ENCODE measurements at places on chromosomes 11 and 22.
A peak's percentile ranks its signal among the peaks of the same experiment; 100 is the strongest.

DNA sequence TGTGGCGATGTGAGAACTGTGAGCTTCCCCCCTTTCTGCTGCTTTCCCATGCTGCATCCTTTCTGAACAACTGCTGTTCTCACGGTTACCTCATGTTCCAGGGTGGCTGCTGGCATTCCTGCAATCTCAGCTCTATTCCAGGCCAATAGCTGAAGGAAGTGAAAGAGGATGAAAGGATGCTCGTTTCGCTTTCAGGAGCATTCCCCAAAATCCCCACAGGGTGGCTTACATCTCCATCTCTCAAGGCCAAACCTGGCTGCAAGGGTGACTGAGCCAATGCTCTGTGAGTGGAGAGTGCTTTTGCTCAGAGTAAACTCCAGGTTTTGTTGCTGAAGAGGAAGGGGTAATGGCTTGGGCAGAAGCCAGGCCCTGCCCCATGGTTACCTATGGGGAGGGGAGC lies 848.2 kb downstream of the BRD1 start:
- DNase-seq, result no peak

- DNase-seq, result no peak
These were observed 305.0 kb downstream of the BUD13 start for GRCh38 chr11:116467823-116468222.

DNA sequence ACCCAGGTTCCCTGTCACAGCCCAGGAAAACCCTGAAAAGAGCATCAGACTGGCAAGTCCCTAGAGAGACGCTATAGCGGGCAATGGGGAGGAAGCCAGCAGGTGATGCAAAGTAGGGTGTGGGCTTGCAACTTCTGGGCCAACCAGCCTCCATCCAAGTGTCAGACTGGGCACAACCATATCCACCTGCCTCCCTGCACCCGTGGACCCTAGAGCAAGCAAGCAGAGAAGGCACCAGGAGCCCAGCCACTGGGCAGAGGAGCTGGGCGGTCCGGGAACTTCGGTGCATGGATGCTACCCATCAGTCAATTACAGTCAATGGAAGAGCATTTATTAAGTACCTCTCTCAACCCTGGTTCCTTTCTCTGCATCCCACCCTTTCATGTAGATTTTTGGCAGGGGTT lies 2.8 kb downstream of the NECTIN1 start:
- DNase-seq, result no peak

DNA sequence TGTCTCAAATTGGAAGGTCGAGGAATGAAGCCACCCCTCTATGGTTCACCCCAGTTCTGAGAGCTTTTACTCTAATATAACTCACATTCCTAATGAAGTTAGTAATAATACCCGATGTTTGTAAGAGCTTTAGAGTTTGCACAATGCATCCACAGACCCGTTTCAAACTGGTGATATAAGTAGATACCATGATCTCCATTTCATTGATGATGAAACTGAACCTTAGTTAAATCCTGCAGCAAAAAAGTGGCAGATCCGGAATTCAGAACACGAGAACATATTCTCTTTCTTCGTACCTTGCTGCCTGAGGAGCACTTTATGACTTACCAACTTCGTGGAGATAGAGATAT lies 757 bp upstream of the RBFOX2 start:
- no peak for DNase-seq

GRCh38 chr11:87719326-87720073 lies 455.7 kb downstream of the RAB38 start:
- no peak for DNase-seq

GRCh38 chr11:73894725-73895335 lies 18.0 kb downstream of the PAAF1 start:
- no peak for DNase-seq

GRCh38 chr11:126594921-126595367 lies 239.5 kb downstream of the ST3GAL4 start:
- no peak for DNase-seq

- DNase-seq, result peak; percentile 68
These were observed 22.9 kb upstream of the JAM3 start for GRCh38 chr11:134045799-134046635.

DNA sequence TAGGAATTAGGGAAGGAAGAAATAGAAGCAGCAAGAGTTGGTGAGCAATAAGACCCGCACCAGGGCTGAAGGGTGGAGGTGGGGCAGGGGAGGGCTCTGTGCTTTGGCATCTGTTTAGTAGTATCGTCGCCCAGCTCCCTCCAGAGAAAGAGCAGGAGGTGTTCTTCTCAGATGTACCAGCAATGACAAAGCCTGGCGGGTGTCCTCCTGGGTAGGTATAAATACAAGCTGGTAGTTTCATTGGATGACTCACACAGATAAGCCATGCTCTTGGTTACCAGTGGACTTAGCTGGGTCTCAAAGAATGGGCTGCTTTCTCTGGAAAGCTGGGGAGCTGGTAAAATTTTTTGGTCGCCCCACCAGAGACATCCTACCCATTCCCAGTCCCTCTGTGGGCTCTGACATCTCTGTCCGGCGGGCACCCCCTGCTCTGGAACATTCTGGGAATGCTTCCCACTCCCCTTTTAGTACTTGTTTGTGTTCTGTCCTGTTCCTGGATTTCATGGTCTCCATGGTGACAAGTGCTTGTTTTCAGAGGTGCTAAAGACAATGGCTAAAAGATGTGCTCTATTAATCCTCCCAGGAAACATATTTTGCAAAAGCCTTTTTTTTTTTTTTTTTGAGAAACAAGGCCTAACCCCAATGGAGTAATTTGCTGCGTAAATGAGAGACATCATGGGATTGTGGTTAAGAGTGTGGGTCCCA lies 15.4 kb upstream of the TUBA8 start:
- DNase-seq, result no peak

- DNase-seq, result no peak
These were observed 10.4 kb upstream of the CDC42BPG start for GRCh38 chr11:64854534-64855502.

- no peak for DNase-seq
These were observed 20.8 kb downstream of the SHANK3 start for GRCh38 chr22:50693462-50693861.

DNA sequence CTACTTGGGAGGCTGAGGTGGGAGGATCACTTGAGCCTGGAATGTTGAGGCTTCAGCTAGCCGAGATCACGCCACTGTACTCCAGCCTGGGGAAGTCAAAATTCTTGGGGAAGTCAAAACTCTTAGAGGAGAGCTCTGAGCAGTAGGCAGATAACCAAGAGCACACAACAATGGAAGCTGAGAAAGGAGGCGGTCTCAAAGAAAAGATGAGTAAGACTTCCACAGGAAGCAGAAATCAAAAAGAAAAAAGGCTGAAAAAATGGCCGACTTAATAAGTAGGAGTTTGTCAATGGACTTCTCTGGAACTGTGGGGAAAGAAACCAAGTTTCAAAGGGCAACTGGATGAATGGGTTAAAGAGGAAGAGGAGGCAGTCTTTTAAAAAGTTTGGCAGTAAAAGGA lies 32.1 kb downstream of the RAB30 start:
- no peak for DNase-seq

DNA sequence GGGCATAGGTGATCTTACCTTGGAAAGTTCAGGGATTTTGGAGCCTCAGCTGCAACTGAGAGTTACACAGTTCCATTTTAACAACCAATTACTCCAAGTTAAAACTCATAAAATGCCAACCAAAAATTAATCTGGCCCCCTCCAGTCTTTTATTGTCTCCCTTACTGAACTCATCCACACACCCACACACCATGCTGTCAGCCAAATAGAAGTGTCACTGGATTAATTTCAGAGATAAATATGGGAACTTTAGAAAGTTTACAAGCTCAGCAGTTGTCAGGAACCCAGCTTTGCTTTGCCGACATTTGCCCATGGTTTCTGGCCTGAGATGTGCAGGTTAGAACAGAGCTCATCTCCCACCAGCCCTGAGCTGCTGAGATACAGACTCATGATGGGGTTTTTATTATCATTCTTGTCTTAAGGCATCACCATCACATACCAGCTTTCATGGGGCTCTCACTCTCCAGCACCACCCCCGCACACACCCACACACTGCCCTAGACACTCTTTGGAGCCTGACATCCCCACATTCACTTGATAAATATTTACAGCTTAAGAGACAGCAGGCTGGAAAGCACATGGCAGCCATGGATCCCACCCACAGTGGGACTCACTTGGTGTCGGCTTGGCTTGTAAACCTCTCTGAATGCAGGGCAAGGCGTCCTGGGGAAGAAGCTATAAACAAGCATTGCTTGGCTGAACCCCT lies 23.7 kb upstream of the CTR9 start:
- DNase-seq, result no peak

- DNase-seq, result no peak
These were observed 17.4 kb downstream of the ARVCF start for GRCh38 chr22:19998991-19999820.

- no peak for DNase-seq
These were observed 27.5 kb downstream of the ADAMTS8 start for GRCh38 chr11:130400781-130401483.

DNA sequence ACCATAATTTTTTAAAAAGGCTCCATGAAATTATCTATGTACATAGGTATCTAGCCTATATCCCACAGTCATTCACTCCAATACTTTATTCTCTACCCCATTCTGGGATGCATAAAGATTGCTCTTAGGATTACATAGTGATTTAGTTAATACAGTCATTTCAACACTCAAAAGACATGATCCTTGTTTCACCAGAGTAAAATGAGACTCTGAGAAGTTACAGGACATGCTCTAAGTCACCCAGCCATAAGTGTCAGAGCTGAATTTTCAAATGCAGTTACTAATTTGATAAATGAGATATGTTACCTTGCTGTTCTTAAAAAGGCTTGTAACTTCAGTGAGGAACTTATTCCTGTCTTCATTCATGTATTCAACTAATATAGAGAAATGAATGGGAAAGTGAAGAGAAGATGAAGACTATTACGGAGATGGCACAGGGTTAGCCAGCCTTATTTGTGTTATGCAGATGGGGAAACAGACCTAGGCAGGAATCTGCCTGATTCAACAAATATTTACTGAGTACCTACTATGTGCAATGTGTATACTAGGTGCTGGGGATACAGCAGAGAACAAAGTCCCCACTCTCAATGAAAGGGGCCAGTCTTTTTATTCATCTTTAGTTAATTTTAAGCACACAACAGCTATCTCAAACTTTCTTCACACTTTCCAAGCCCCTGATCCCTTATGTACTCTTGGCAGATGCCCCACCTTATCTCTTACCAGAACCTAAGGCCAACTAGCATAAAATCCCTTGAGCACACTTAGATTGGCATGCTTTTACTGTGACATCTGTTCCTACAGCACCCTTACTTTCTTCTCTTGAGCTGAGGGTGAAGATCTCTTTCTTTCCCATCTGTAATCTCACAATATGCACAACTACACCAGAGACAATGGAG lies 21.6 kb downstream of the MAPK1 start:
- no peak for DNase-seq

GRCh38 chr22:49553518-49554295 lies 274.0 kb downstream of the BRD1 start:
- DNase-seq, result no peak

DNA sequence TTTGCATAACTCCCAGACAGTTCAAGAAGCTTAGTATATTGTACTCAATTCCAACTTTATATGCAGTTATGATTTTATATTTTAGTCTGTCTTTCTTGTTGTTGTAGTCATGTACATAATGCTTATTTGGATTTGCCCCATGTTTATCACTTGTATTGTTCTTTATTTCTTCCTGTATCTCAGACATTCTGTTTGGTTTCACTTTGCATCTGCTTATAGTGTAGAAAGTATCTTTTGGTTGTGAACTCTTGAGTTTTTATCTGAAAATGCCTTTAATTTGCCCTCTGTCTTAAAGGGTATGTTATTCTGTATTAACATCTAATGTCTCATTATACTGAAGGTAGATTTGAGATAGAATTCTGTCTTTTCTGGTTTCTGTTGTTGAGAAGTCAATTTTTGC lies 275.4 kb downstream of the DYNC2H1 start:
- no peak for DNase-seq

- DNase-seq, result no peak
These were observed 8.0 kb downstream of the OVOL1 start for GRCh38 chr11:65794570-65795510.

DNA sequence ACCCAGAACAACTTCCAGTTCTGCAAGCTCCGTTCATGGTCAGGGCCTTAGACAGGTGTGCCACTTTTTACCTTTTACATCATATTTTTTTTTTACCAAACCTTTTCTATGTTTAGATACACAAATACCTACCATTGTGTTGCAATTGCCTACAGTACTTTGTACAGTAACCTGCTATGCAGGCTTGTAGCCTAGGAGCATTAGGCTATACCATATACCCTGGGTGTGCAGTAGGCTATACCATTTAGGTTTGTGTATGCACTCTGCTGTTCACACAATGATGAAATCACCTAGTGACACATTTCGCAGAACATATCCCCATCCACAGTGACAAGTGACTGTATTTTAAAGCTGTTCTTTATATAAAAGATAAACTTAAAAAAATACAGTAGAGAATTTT lies 29.6 kb downstream of the APIP start:
- no peak for DNase-seq

- DNase-seq, result peak; percentile 91
These were observed at the start of gene IL10RA for GRCh38 chr11:117985953-117986887. Gene IL10RA (plus strand): TSS chr11:117986394. CDS start chr11:117986468, 74 bp downstream.

GRCh38 chr11:66280428-66280827 lies 2.5 kb downstream of the CNIH2 start:
- peak; percentile 15 for DNase-seq

DNA sequence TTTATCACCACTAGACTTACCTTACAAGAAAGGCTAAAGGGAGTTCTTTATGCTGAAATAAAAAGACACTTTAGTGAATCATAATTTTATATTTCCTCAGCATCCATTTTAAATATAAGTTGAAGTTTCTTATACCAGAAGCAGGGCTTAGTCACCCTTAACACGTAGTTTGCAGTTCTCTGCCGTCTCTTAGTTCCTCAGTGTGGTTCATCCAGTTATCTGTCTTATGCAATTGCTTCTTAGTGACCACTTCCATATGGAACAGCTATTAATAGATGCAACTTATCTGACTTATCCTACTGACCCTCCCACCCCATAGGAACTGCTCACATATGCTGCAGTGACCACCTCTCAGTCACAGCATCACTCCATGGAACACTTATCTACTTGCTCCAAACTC lies 11.7 kb upstream of the SLC36A4 start:
- DNase-seq, result no peak

GRCh38 chr11:79165908-79166307 lies 274.9 kb downstream of the TENM4 start:
- no peak for DNase-seq

GRCh38 chr22:31488988-31489617 lies 539 bp downstream of the EIF4ENIF1 start:
- DNase-seq, result peak; percentile 65

- peak; percentile 88 for DNase-seq
These were observed 39.3 kb upstream of the BSX start for GRCh38 chr11:123020968-123021367.

GRCh38 chr22:38189104-38189503 lies 7.5 kb upstream of the PLA2G6 start:
- no peak for DNase-seq

DNA sequence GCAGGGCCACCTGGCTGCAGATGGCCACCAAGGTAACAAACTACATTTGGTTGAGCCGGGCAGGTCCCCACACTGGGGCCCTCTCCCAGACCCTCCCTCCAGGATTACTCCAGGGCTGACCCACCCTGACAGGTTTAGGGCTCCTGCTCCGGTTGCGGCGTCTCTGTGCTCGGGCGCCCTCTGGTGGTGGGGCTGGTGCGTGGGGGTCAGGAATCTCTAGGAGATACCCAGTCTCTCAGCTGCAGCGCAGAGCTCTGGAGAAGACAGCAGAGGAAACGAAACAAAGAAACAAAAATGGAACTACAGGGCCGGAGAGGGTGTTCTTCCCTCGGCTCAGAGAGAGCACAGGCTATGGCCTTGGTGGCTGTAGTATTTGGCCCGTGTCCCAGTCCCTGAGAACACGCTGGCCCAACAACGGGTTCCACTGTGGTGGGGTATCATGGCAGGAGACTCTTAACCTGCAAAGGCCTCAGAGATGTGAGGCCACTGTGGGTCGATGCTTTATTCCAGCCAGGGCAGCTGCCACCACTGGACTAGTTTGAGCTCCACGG lies 2.4 kb downstream of the C11orf96 start:
- DNase-seq, result peak; percentile 78

All from GM23338 (cell line).